CD4-positive, alpha-beta T cell treated with Interleukin-2 at 100 ng/mL for 4 hours (primary cell): ENCODE measurements at places on chromosomes 2 and 18.
A peak's percentile ranks its signal among the peaks of the same experiment; 100 is the strongest.

- peak; percentile 41 for DNase-seq
Measured at GRCh38 chr2:216388046-216388884, 16.0 kb upstream of the MARCHF4 start.

DNA sequence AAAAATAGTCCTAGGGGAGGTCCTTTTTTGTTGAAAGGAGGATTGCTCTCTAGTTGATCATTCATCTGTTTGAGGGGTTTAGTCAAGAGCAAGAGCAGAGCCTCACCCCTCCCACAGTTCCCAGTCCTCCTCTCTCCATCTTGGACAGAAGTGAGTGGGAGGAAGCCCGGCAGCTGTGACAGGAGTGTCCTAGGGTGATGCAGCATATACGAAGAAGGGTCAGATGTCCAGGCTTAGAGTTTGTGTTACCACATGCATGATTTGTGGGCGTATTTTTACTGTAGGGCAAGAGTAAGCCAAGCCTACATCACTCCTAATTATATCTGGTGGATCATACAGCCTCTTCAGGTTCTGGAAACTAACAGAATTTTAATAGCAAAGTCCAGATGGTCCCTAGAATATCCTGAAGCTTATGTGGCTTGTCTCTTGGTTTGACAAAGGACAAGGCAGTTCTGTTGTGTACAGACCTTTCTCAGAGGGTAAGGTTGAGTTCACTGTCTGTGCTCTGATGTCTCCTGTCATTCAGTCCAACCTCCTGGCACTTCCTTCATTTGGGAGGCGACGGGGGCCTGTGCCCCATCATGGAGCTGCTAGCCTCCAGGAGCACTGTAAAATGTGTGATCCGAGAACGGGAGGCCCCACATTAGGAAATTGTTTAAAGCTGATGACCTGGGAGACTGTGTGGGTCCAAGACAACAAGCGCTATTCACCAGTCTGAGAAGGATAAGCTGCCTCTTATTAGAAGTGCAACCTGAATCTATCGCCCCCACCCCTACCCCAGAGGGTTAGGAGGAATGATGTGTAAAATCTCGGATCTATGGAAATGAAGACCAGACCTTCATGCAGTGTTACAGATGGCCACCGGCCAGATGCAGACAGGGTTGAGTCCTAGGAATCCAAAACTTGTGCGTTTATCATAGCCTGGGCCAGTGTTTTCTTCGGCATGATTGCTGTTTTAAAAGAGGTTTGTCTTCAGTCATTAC, 6.9 kb downstream of the CEP68 start:
- DNase-seq: no peak

GRCh38 chr2:101704046-101704466, 6.5 kb downstream of the MAP4K4 start:
- no peak for DNase-seq

DNA sequence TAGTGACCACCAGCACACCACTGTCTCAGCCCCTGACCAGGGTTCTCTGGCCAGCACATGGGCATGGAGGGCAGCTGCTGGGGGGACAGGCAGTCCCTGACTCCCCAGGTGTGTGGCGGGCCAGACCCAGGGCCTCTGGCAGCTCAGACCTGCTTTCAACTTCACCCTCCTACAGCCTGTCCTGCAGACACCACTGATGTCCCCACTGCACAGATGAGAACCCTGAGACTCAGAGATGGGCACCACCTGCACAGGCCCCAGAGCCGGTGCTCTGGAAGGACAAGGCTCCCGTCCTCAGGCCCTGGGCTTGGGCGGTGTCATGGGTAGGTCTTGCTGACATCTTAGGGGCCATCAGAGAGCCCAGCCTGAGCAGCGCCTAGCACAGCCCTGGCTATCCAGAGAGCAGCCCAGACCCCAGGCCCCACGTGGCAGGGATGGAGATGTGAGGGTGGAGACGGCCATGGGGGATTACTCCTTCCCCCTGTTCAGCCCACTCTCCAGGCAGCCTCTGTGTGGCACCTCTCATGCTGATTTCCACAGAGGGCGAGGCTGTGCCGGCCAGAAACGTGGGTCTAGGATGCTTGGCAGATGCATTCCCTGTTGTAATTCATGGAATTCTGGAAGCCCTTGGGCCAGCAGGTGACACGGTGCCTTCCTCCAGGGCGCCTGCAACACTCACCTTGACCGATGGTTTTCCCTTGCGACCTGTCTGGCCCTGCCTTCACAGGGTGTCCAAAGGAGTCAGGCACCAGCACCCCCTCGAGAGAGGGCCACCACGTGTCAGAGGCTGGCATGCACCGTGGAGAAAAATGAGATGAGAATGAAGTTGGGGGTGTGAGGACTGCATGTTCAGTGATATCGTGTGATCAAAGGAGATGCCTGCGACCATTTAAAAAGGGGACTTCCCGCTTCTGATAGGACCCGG, 61.2 kb upstream of the GLI2 start:
- DNase-seq: no peak

DNA sequence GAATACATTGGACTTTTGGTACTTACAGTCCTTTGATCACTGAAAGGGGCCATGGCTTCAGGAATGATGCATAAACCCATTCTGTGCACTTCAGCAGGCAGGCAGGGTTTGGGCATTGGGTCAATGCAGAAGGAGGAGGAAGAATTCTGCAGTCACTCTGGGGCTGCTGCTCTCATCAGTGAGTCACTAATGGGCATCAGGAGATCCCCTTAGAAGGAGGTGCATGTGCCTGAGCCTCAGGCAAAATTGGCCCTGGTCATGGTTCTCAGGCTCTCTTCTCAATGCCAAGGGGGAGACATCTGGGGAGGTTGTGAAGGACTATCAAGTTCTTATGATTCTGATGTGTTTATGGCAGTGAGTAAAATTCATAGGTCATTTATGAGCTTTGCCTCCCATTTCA, 52.0 kb upstream of the TNP1 start:
- DNase-seq: no peak

- DNase-seq: no peak
Measured at GRCh38 chr2:8289111-8289510, 392.7 kb upstream of the ID2 start.

- no peak for DNase-seq
Measured at GRCh38 chr2:135124924-135125886, 73.1 kb downstream of the RAB3GAP1 start.

DNA sequence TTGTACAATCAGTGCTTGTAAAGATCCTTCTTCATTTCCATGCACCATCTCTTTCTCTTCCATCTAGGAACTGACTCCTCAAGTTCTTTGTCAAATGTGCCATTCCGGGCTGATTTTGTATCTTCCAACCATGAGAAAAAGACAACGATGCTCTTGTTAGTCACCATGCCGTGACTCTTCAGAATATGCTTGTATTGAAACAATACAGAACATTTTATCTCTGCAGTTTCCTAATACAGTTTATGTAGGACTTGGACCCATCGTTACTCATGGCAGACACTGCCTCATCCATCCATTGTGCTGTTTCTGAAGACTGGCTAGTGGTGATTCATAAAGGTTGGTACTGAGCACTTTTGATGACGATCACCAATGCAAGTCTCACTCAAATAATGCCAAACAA, 283.2 kb downstream of the KCNS3 start:
- DNase-seq: no peak

DNA sequence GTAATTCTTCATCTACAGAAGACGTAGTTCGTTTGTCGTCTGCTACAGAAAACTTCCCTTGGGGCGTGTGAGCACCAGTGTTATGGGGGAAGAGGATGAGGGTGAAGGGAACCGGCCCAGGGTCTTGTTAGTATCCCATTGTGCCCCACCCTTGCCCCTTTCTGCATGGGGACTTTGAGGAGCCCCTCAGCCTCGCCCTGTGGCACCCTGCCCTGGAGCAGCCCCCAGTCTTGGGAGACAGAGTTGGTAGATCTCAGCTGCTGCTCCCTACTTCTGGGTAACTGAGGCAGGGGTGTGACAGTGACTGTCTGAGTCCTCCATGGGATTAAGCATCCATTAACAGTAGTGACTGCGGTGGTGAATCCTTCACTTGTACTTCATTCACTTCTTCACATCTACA, 50.1 kb downstream of the RNF144A start:
- no peak for DNase-seq

- no peak for DNase-seq
Measured at GRCh38 chr2:25105336-25106085, 62.9 kb downstream of the POMC start.
